ENCODE measurements at places on chromosomes 3 and 15.

GRCh38 chr15:71202712-71203111, 87.4 kb downstream of the THSD4 start:
- no peak for DNase-seq

DNA sequence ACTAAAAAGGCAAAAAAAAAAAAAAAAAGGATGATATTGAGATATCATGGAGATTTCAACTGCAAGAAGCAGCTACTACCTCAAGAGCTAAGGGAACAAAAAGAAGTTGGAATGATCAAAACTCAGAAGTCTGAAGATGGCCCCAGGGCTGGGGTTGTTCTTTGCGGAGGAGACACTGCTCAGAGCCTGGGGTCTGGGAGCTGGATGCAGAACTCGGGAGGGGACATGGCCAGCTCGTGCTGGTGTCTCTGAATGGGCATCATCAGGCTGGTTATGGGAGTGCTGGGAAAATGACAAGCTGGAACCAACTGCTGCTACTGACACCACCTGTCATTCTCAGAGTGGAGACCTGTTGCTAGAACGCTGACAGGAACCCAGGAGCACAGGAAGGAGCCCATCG, 14.2 kb upstream of the ADIPOQ start:
- DNase-seq, result no peak

DNA sequence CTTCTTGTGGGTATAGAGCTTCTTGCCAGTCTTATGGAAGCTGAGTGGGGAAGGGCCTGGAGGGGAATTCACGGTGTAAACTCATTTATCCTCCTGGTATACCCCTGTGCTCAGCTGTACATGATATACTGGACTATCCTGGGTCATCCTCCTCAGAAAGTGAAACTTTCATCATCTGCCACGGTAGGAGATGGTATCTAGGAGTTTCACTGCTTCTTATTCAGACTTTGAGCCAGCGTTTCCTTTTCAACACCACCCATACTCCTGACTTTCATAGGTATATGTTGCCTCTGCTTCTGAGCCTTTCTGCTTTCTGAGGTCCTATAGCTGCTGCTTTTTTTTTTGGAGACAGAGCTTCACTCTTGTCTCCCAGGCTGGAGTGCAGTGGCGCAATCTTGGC, 15.6 kb downstream of the SENP5 start:
- no peak for DNase-seq

- no peak for DNase-seq
These were observed 30.2 kb downstream of the TSPAN3 start for GRCh38 chr15:77040673-77041072.

DNA sequence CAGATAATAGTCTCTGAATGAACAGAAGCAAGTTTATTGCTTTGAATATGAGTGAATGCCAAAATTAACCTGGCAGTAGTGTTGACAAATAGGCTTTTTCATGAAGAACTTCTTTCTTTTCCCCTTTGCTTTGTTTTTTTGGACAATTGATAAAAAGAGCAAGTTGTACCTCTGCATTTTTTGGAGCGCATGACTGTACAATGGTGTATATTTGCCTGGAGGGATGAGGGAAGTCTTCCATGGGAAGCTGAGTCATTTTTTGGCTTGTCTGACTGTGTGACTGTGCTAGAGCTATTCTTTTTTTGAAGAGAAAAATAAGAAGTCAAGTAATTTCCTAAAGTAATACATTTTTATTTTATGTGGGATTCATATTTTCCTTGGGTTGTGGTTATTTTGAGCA, 186.9 kb downstream of the KLHL25 start:
- peak; percentile 92 for DNase-seq

GRCh38 chr15:52559575-52559974, 9.3 kb downstream of the ARPP19 start:
- peak; percentile 34 for DNase-seq

GRCh38 chr3:170205302-170205701, 16.9 kb upstream of the PRKCI start:
- DNase-seq, result no peak

- no peak for DNase-seq
These were observed 212.9 kb downstream of the TIGIT start for GRCh38 chr3:114506591-114507300.

DNA sequence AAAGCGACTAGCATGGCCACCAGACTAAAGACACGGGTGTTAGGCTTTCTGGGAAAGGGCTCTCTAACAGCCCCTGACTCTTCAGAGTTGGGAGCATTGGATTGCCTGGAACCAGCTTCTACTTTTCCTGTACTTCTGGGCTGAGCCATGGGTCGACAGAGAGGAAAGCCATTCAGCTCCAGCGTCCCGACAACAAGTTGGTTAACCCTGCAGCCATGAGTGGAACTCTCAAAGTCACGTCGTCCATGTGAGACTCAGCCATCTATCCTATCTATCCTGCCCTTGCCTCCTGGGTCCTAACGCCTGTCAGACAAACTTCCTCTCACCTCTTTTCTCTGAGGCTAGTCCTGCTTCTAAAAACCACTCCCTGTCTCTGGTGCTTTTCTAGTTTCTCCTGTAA, 32.6 kb upstream of the TBC1D5 start:
- no peak for DNase-seq

GRCh38 chr3:197149-197827, 725 bp downstream of the CHL1 start:
- no peak for DNase-seq

DNA sequence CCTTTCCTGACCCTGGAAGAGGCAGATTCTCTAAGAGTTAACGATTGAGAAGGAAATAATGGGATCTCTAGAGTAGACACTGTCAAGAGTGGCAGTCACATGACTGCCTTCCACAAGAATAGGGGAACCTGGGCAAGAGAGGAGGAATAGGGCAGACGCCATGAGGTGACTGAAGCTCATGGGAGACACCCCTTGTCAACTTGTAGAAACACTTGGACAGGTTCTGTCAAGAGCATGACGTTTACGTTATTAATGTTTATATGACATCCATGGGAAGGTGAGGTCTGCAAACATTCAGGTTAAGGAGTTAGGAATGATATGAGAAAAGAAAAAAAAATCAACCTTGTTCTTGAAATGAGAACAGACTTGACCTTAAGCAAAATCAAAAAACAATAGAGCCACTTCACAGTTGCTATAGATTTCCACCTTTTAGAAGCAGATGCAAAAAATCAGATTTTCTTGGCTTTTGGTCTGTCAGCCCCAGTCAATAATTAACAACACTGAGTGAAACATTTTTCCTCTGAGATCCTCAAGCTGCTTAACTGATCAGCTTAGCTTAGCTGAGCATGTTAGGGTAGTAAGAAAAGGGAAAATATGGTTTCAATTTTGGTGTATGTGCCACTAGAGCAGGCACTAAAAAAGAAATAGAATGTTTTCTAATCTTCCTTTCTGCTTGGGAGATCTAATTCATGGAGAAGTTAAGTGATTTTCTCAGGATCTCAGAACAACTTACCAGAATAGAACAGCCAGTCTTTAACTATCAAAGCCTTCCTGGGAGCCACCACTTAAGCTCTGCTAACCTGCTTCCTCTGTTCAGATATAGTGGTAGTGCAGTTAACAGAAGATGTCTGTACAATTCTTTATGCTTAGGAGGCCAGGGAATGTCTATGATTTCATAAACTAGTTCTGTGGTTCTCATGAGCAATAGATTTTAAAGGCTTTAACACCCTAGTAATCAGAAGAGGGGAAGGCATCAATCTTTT, 116.9 kb downstream of the B3GALNT1 start:
- DNase-seq, result no peak

DNA sequence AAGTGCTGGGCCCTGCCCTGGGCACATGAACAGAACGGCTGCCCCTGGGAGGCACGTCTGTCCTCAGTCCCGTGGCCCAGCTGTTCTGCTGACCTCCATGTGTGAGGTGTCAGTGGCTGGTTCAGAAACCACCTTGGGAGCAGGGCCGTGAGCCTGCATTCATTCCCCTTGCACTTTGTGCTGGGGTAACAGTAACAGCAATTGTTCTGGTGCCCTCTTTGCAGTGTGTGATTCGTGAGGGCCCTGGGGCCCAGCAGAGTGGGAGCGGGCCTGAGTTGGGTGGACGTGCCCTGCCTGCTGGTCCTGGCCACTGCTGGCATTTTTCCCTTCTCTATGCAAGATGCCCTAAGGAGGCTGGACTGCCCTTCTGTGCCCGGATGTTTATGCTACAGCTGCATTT, 50.4 kb upstream of the MYZAP start:
- DNase-seq, result no peak

DNA sequence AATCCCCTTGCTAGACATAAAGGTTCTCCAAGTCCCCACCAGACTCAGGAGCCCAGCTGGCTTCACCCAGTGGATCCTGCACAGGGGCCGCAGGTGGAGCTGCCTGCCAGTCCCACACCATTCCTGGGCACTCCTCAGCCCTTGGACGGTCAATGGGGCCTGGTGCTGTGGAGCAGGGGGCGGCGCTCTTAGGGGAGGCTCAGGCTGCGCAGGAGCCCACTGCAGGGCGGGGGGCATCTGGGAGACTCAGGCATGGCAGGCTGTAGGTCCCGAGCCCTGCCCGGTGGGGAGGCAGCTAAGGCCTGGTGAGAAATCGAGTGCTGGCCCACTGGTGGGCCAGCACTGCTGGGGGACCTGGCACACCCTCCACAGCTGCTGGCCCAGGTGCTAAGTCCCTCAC, 75.1 kb upstream of the TBC1D5 start:
- no peak for DNase-seq

GRCh38 chr15:60883691-60884640, 345.1 kb downstream of the RORA start:
- DNase-seq, result no peak

DNA sequence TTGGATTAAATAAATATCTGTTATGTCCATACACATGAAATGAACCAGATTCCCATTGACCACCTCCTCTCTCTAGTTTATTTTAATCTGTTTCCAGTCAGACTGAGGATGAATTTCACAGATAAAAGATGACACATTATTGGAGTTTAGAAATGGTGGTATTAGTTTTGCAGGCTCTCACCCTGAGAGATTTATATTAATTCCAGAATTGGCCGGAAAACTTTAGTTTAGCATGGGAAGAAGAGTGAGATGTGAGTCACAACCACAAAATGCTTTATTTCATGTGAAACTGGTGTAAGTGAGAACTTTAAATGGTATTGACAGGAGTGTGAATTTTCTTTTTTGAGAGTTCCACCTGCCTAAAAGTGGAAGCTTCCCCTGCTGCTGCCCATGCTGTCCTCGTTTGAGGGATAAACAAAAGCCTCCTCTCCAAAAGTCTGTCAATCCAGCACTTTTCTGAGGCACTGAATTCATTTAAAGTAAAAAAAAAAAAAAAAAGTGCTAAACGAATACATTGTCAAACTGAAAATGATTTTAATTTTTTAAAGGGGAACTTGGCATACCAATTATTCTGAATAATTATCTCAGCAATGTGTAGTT, 65.1 kb upstream of the EPHA3 start:
- DNase-seq, result no peak

GRCh38 chr3:71109241-71109976, 474.1 kb downstream of the FOXP1 start:
- DNase-seq, result peak; percentile 89

GRCh38 chr3:53354945-53355498, 7.7 kb upstream of the DCP1A start:
- DNase-seq, result peak; percentile 51

DNA sequence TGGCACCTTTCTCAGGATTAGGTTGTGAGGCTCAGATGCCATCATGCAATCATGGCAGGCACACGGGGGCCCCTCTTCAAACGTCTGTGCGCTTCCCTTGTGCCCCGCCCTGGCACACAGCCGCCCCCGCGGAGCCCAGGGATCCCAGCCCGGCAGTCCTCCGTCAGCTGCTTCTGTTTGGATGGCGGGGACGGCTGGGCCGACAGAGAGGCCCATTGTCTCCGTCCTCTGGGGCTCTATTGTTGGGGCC, 849 bp upstream of the HDAC11 start:
- no peak for DNase-seq

GRCh38 chr3:85780806-85781205, 822.0 kb downstream of the CADM2 start:
- no peak for DNase-seq

- DNase-seq, result no peak
These were observed 13.0 kb downstream of the CPN2 start for GRCh38 chr3:194337965-194338753.

GRCh38 chr15:71508081-71508682, 302.2 kb upstream of the NR2E3 start:
- DNase-seq, result peak; percentile 83

- DNase-seq, result peak; percentile 36
These were observed 39.6 kb downstream of the SCAPER start for GRCh38 chr15:76865548-76865991.

DNA sequence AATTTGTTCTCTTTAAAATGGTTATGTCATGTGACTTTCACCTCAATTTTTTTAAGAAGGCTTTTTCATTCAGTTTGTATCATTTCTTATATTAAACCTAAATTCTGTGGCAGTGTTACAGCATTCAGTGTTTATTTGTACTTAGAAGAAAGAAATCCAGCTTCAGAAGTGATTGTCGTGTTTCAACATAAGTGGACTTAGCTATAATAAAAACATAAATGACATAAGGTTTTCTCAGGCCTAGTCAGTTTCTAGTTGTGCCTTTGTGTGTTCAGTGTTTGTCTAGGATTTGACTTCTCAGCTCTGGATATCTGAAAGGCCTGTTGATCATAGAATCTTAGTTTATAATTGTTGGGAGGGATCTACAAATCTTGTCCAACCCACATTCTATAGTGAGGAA, 80.5 kb downstream of the STT3B start:
- DNase-seq, result no peak

DNA sequence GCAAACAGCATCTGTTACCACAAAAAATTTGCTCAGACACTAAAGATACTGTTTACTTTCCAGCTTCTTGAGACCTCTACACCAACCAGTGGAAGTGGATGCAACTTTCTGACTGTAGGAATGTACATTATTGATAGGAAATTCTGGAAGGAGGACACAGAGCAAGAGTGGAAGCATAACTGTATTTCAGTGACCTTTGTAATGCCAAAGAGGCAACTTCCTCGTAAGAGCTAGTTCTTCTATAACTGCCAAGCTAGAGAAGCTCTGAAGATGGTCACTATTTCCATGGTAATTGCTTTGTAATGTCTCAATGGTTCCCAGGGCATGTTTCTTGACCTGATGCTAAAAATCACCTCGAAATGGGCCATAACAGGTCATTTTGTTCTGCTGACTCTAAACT, 96.3 kb upstream of the SLC2A2 start:
- DNase-seq, result no peak

DNA sequence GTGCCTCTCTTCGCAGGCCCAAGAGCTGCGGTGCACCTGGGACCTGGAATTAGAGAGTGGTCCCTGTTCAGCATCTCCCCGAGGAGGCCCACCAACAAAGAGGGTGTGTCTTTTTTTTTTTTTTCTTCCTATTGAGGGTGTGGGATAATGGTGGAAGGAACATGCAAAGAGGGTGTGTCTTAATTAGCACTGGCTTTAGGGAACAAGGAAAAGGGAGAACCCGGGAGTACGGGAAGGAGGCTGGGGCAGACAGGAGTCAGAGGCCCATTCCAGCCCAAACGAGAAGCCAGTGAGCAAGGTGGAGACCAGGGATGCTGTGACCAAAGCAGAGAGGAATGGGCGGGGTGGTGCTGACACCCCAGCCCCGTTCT, 429 bp upstream of the LOXL1 start:
- DNase-seq, result no peak

DNA sequence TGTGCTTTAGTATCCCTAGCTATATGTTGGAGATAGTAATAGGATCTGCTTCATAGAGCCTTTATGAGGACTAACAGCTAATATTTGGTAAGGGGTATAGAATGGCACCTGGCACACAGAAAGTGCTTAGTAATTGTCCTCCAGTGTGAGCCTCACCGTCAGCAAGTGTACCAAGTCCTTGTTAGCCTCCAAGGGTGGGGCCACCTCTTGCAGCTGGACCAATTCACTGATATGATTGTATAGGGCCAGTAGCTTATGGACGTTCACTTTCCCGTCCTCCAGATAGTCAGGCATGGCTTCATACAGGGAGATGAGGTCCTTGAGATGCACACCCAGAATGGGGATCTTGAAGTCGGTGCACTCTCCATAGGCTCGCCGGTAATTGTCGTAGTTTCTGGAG, 53.6 kb downstream of the FAM98B start:
- no peak for DNase-seq

Data from bronchial epithelial cell (primary cell).